T-helper 17 cell (primary cell): ENCODE measurements at places on chromosomes 6 and 20. TPM values are rescaled to one million over a fixed set of nuclear protein-coding genes. Genes with fewer than 3 reads are reported as not detected.

Gene MOG
- not detected for total RNA-seq

Gene MAS1
- not detected for total RNA-seq

Gene POU5F1
- total RNA-seq: not detected

Gene SNAI1
- 3.3 TPM for total RNA-seq

Gene MUC22
- not detected for total RNA-seq

Gene SIM1
- not detected for total RNA-seq

Gene TNFRSF6B
- not detected for total RNA-seq

Gene HLA-DQA2
- 3.4 TPM for total RNA-seq

Gene BANF2
- total RNA-seq: not detected

Gene C20orf96
- 2.4 TPM for total RNA-seq

Gene TRIM15
- total RNA-seq: not detected

Gene TFAP2B
- total RNA-seq: not detected

Gene PXT1
- total RNA-seq: 0.60 TPM

Gene CTAGE9
- not detected for total RNA-seq

Gene TBC1D20
- total RNA-seq: 20.6 TPM

Gene PRSS16
- 0.80 TPM for total RNA-seq
